Aorta (tissue), 5 donors: ENCODE measurements at places on chromosomes 1 and 21.

DNA sequence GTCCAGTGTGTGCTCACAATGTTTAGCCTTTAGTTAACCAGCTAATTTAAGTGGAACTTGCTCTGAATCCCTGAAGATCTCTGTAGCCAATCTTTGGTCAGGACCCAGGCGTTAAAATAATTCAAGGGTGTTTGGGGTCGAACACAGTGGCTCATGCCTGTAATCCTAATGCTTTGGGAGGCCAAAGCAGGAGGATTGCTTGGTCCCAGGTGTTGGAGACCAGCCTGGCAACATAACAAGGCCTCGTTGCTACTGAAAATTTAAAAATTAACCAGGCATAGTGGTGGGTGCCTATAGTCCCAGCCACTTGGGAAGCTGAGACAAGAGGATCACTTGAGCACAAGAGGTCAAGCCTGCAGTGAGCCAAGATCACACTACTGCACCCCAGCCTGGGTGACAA, 94.3 kb downstream of the ITSN1 start:
- no peaks in the 10 kb centered on the region for H3K27me3 ChIP-seq
- no peak overlapping the region for H3K4me3 ChIP-seq
- no peaks in the 10 kb centered on the region for H3K36me3 ChIP-seq
- no peak overlapping the region for H3K27ac ChIP-seq
- DNase-seq, result no peak
- peaks cover 2% of the 10 kb centered on the region for H3K4me1 ChIP-seq

- no peak for DNase-seq
- H3K4me3 ChIP-seq, result no peak overlapping the region
- H3K27me3 ChIP-seq, result no peaks in the 10 kb centered on the region
- no peak overlapping the region for H3K27ac ChIP-seq
- no peaks in the 10 kb centered on the region for H3K36me3 ChIP-seq
Observed at GRCh38 chr1:45065083-45065482, 53.0 kb downstream of the UROD start.

DNA sequence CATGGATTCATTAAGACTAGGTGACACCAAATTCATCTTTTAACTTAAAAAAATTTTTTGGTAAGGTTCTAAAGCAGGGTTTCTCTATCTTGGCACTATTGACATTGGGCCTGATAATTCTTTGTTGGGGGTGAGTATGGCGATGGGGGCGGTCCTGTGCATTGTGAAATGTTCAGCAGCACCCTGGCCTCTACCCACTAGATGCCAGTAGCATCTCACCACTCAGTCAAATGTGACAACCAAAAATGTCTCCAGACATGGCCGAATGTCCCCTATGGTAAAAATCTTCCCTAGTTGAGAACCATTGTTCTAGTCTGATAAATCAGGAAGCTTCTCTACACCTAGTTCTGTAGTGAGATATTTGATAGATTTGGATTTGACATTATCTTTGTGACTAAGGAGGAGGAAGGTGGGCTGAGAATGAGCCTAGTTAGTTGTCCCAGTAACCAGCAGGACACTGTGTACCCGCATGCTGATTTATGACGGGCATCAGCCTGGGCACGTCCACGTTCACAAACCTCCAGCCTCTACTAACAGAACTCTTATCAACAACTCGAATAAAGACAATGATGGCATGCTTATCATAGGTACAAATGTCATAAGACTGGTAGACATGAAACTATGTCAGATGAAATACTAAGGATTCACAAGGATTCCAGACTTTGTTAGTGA, 104.6 kb downstream of the KCND3 start:
- no peak for DNase-seq
- H3K36me3 ChIP-seq, result no peaks in the 10 kb centered on the region
- H3K27ac ChIP-seq, result no peak overlapping the region
- no peaks in the 10 kb centered on the region for H3K4me1 ChIP-seq
- no peaks in the 10 kb centered on the region for H3K27me3 ChIP-seq

DNA sequence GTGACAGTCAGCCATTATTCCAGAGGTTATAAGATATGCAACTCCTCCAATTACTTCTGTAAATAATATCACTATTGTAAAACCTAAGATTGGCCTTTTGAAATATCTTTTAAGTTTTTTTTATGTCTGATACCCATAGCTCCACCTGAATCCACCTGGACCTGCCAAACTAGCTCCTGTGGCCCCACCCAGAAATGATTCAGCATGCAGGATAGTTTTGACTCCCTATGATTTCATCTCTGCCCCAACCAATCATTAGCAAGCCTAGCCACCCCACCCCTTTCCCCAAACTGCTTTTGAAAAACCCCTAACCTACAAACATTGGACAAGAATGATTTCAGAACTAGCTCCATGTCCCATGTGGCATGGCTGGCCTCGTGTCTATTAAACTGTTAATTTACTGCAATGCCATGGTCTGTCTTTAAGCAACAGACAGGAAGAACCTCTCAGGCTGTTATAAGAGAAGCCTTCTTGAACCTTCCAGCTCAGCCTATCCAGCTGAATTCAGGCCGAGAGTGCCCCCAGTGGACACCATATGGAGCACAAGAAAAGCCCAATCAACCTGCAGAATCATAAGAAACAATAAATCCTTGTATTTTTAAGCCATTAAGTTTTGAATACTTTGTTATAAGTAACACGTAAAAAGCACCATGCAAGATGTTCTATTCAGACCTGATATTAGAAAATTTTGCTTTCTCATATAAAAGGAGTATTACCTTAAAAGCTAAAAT, 263.0 kb upstream of the ZRANB2 start:
- no peaks in the 10 kb centered on the region for H3K27me3 ChIP-seq
- H3K27ac ChIP-seq, result no peak overlapping the region
- H3K4me1 ChIP-seq, result no peaks in the 10 kb centered on the region
- DNase-seq, result no peak
- H3K36me3 ChIP-seq, result no peaks in the 10 kb centered on the region

GRCh38 chr1:54171016-54171415, 18.2 kb upstream of the CDCP2 start:
- no peaks in the 10 kb centered on the region for H3K36me3 ChIP-seq
- H3K4me1 ChIP-seq, result no peaks in the 10 kb centered on the region
- H3K27ac ChIP-seq, result no peak overlapping the region
- no peaks in the 10 kb centered on the region for H3K27me3 ChIP-seq
- DNase-seq, result no peak
